ENCODE measurements at places on chromosomes 12 and 14.

- no peak for DNase-seq
Measured at GRCh38 chr12:41908206-41908605, 236.5 kb downstream of the GXYLT1 start.

- DNase-seq, result no peak
Measured at GRCh38 chr12:51851413-51852124, 3.1 kb upstream of the FIGNL2 start.

DNA sequence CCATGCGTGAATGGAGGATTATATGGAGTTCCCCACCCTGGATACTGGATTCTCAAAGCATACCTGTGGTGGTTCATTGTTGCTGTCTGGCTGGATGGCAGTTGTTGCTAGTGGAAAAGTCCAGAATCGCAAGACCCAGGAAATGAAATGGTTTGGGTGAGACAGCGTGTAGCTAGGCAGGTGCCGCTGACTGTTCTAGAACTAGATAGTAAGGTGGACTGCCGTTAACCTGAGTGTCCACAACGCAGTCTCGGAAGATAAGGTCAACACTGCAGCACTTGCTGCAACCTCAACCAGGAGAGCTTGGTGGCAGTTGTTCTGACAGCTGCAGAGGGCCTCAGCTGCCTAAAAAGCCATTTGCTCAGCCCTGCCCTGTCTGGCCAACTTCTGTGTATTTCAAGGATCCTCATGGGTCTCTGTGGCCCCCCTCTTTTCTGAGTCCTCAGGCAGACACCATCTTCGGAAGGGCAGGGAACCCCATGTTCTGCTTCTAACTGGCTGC is 15.5 kb upstream of the IRF2BPL start:
- no peak for DNase-seq

GRCh38 chr12:58443273-58443980 is 476.9 kb downstream of the LRIG3 start:
- DNase-seq, result no peak

DNA sequence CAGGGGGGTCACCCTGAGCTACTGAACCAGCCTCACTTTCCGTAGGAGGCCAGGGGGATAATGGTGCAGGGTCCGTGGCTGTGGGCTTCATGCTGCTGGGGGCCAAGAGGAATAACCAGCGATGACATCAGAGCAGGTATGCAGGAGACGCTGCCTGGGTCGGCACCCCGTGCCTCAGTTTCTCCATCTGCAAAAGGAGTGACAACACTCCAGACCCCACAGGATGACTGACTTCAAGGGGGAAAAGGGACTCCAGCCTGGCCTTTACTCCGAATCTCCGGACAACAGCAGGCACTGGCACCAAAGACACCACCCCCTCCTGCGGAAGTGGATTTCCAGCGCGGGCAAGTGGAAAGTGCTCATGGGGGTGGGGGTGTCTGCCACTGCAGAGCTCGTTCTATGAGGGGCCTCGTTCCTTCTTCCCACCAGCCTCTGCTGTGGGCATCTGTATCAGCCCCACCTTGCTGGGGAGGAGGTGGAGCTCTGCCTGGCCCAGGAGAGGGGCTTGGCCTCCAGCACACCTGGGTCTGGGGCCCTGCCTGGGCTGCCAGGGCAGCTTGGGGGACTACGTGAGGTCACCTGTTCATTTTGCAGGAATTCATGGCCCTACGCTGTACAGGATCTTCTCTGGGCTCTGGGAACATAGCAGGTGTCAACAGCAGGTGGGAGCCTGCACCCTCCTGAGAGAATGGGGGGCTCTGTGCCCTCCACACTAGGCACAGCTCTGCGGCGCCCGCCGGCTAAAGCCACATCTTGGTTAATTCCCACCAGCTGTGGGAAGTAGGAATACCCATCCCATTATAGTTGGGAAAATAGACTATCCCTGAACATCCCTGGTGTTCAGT is 216.6 kb upstream of the C14orf180 start:
- no peak for DNase-seq

DNA sequence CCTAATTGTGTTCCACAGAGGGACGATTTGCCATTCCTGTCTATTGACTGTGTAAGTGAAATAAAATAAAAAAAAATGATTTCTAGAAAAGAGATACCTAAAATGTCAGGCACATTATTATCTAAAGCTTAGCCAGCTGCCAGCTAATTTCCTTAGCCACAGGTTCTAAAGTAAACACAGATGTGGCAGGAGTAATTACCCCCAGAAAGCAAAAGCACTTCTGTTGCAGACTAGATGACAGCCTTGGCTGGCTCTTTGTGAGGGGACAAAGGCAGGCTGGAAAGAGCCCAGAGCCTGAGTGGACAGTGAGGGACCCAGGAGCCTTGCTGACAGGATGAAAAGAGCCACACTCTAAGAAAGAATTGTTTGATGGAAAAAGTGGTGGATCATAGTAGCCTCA is 418.1 kb downstream of the LRIG3 start:
- no peak for DNase-seq

DNA sequence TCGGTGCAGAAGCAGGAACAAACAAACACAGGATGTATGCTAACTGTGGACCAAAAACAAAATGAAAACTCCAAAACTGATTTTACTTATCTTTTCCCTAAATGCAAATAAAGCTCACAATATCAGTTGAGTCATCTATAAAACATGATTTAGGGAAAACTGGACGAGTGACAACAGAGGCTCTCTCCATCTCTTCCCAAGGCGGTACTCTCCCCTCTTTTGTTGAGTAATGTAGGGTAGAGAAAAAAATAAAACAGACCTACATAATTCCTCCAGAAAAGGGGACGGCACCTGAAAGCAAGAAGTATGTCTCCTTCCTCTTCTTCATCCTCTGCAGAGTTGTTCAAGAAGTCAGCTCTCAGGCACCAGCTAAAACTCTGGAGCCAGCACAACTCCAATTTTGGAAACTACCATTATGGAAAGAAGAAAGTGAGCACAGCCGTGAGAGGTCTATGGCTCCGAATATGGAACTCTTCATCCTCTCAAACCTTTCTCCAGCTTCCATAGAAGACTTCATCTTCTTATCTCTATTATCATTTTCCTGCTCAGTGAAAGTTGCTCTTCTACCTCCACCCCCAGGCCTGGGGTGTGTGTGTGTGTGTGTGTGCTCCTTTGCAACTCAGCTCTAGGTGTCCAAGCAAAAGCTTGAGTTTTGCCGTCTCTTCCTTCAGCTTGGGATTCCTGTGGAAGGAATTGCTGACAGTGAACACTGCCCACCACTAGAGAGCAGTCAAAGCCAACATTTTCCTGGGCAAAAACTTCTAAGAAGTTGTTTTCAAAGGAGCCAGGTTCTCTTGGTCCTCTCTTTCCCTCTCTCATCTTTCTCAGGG is 155.4 kb downstream of the DIO2 start:
- no peak for DNase-seq

DNA sequence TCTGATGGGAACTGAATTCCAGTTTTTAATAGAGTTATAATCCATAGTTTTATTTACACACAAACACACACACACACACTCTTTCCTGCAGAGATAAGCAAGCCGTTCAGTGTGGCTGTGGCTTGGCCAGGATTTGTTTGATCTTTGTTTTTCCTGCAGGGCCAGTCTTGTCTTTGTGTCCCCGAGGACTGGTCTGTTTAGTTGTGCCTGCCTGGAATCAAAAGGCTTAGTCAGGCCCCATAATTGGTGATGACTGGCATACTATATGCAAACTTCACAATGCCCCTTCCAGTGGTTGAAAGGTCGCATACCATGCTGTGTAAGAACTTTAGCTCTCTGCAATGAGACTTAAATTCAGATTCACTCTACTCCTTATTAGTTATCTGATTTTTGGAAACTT is 26.0 kb downstream of the WBP11 start:
- no peak for DNase-seq

DNA sequence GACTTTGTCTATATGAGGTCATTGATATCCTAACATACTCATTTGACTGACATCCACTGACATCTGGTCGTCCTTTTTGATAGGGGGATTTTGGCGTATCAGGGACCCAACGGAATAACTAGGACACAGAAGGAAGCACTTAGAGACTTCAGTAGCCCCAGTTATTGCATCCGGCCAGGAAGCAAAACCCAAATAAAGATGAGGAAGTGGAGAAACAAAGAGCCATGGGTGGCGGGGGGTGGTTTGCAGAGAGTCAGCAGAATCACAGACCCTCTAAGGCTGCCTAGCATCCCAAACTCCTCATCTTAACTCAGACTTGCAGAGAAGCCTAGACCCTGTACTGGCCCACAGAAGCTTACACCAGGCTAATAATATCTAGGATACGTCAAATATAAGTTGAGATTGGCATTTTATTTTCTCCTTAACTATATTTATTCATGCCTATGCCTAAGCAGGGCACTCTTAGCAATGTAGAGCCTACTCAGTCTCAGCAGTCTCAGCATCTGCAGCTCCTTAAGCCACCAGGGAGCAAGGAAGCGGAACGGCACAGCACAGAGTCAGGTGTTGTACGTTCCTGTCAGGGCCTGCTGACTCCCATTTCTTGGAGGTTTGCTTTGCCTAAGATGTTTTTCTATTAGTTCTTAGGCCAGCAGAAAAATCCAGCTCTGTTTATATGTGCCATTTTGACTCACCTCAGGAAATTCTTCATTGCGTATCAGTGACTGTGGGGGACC is 45.1 kb downstream of the KCNA1 start:
- no peak for DNase-seq

- no peak for DNase-seq
Measured at GRCh38 chr12:62834406-62834805, 100.5 kb downstream of the PPM1H start.

GRCh38 chr12:94020335-94020734 is 128.0 kb upstream of the PLXNC1 start:
- DNase-seq, result no peak

- DNase-seq, result no peak
Measured at GRCh38 chr14:20803223-20803622, 579 bp upstream of the RNASE1 start.

GRCh38 chr12:54220092-54220557 is 31.3 kb upstream of the SMUG1 start:
- peak; percentile 36 for DNase-seq

GRCh38 chr14:64725261-64725815 is 21.1 kb downstream of the PLEKHG3 start:
- DNase-seq, result no peak

DNA sequence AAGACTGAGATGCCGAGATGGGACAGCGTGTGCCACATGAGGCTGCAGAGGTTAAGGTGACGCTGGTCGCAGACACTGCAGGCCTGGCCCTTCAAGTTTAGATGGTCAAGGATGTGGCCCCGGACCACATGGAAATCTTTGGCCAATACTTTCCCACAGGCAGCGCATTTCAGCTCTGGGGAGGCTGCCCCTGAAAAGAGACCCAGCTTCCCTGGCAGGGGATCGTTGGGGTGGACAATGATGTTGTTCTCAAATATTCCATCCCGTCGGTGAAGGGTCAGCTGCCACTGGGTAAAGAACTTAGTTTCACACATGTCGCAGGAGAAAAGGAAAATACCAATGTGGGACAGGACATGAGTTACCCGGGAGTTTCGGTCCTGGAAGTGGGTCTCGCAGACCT is 3.0 kb downstream of the ZBTB39 start:
- DNase-seq, result no peak

GRCh38 chr12:71636704-71637115 is 26.9 kb downstream of the ZFC3H1 start:
- DNase-seq, result no peak

DNA sequence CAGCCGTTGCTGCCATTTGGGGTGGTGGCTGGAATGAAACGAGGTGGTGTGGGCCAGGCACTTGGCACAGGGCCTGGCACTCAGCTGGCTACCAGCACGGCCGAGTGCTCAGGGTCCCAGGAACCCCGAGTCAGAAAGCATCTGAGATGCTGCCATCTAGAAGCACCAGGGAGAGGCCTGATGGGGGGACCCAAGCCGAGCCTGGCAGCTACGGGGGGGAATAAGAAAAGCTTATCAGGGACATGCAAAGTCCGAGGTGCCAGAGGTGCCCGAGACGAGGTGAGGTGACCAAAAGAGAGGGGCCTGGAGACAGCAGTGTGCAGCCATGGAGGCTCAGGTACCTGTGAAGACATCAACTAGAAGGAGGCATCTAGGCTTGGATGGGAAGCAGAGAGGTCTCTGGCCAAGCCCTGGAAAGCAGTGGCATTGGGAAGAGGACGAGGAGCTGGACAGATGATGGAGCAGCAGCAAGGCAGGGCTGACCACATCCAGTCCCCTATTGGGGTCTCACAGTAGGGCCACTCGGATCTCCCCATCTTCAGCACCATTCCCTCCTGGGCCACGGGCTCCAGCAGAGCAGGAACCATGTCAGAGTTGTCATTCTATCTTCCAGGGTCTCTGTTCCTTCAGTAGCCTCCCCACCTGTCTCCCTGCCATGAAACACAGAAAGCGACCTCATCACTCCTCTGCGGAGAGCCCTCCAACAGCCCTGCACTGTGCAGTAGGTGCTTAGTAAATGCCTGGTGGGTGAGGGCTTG is 59.3 kb upstream of the DIO3 start:
- no peak for DNase-seq

- no peak for DNase-seq
Measured at GRCh38 chr14:105841022-105842009, 314.9 kb downstream of the TMEM121 start.

GRCh38 chr14:92462568-92462967 is 51.0 kb upstream of the RIN3 start:
- no peak for DNase-seq

DNA sequence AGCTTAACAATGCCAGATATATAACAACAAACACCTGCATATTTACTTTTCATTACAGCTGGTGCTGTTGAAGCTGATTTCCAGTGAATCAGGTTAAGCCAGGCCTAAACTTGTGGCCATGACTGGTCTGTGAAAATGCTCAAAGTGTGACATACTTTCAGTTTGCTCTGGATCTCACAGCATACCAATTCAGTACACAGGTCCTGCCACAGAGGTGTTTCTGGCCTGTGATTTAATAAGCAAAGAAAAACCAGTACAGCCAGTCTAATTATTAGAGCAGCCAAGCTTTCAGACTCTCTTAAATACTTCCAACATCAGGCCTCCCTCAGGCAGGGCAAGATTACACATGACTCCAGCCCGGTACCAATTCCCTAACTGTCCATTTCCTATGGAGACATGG is 27.4 kb upstream of the TMCC3 start:
- DNase-seq, result no peak

- DNase-seq, result no peak
Measured at GRCh38 chr12:98421316-98421715, 94.1 kb upstream of the TMPO start.

DNA sequence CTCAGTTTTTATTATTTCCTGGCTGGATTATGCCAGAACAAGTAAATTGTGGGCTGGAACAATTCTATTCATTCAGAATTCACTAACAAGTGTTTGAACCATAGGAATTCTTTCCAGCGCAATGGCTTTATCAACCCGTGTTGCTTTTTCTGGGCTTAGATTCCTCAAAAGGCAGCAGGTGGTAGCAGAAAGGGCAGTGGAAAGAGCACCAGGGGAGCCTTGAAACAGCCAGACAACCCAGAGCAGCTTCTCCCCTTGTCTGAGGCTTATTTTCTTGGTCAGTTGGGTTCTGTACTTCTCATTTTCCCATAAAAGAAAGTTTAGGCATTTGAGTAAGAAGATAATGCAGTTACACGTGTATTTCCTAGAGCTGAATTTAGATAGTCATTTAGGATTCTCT is 130.7 kb downstream of the OTOGL start:
- no peak for DNase-seq

Measured in stimulated activated CD8-positive, alpha-beta memory T cell treated with anti-CD3 and anti-CD28 coated beads, Interleukin-7, amount 100 ng/mL, for 24 hours (primary cell).